A549 treated with GW870086 at 1 μM for 4 hours (cell line): ENCODE measurements at places on chromosomes 4 and X. TPM values are rescaled to one million over a fixed set of nuclear protein-coding genes. Genes with fewer than 3 reads are reported as not detected.

The PRR32 gene
- not detected in 5 replicates for total RNA-seq

The CBLL2 gene
- total RNA-seq, result not detected in 5 replicates

The PCDH7 gene
- 0.07 to 0.19 TPM (median 0.12 TPM) in 4 of 5 replicates, not detected in the other for total RNA-seq

The ETNPPL gene
- not detected in 5 replicates for total RNA-seq

The HGFAC gene
- 0.07 to 0.32 TPM (median 0.13 TPM) in 4 of 5 replicates, not detected in the other for total RNA-seq

The CWH43 gene
- total RNA-seq, result not detected in 5 replicates

The CENPI gene
- total RNA-seq, result 9.7 to 15.4 TPM (median 12.8 TPM) in 5 replicates

The SSX4B gene
- total RNA-seq, result not detected in 5 replicates

The LIMCH1 gene
- total RNA-seq, result 39.7 to 50.2 TPM (median 49.1 TPM) in 5 replicates

The UGT2B15 gene
- 0.06 to 0.17 TPM (median 0.09 TPM) in 3 of 5 replicates, not detected in the others for total RNA-seq

The ODAPH gene
- total RNA-seq, result not detected in 5 replicates

The XPNPEP2 gene
- not detected in 5 replicates for total RNA-seq

The GAGE2A gene
- not detected in 5 replicates for total RNA-seq

The IBSP gene
- not detected in 5 replicates for total RNA-seq

The GPAT3 gene
- 40.7 to 47.0 TPM (median 43.5 TPM) in 5 replicates for total RNA-seq
